ENCODE measurements at places on chromosomes 2 and 18. TPM values are rescaled to one million over a fixed set of nuclear protein-coding genes. Genes with fewer than 3 reads are reported as not detected.

- no peak for DNase-seq
Measured at GRCh38 chr18:41461114-41461513, 493.9 kb upstream of the PIK3C3 start.

DNA sequence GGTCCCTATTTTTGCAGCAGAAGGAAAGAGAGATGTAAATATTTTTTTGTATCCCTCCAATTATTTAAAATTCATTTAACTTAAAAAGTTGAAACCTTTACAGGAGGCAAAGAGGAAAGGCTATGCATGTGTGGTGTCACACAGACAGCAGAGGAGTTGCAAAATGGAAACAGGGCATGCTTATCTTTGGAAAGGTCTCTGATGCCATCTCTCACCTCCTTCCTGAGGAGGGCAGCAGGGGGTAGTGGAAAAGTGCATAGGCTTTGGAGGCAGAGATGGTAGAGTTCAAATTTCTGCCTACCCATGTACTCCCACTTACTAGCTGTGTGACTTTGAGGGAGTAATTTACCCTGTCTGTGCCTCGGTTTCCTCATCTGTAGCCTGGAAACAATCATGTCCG, 99.6 kb upstream of the MCFD2 start:
- DNase-seq: no peak

GRCh38 chr2:108354136-108354535, 23.6 kb upstream of the SULT1C4 start:
- DNase-seq: no peak

DNA sequence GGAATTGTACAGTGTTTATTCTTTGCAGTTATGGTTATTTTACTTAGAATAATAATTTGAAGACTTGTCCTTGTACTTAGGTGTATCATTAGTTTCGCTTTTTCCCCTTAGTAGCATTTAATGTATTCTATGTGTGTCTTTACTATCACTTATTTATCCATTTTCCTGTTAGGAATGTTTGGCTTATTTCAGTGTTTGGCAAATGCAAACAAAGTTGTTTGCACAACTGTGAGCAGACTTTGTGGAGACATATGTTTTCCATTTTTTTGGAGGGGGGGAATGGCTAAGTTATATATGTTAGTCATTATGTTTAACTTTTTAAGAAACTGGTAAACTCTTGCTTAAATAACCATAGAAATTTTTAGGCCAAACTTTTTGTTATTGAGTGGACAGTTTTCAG, 447.7 kb downstream of the SOX11 start:
- DNase-seq: no peak

DNA sequence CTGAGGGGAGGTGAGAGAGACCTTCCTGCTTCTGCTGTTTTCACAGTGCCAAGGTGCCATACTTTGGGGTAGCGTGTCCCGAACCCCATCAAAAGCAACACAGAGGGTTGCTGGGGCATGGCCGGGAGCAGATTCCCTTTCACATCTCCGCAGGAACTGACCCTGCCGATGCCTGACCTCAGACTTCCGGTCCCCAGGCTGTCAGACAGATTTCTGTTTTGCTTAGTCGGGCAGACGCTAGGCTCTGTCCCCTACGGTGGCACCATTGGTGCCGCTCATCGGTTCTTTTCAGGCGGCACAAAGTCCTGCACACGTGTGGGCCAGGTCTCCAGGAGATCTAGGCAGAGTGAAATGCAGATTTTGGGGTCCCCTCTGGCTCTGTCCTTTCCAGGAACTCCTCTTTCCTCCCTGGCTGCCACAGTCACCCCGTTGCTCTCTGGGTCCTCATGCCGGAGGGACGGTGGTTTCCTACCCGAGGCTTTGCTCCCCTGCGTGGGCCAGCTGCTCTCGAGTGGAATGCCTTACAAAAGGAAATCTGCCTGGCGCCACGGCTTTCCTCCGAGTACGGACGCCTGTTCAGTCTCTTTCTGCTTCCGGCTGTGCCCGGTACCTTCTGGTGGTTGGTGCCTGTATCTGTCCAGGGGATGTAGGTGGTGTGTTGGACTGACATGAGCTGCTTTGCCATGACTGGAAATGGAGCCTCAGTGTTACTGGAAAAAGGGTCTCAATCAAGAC, 39.3 kb downstream of the RTP5 start:
- no peak for DNase-seq

- no peak for DNase-seq
Measured at GRCh38 chr18:23724681-23725080, 35.4 kb downstream of the LAMA3 start.

DNA sequence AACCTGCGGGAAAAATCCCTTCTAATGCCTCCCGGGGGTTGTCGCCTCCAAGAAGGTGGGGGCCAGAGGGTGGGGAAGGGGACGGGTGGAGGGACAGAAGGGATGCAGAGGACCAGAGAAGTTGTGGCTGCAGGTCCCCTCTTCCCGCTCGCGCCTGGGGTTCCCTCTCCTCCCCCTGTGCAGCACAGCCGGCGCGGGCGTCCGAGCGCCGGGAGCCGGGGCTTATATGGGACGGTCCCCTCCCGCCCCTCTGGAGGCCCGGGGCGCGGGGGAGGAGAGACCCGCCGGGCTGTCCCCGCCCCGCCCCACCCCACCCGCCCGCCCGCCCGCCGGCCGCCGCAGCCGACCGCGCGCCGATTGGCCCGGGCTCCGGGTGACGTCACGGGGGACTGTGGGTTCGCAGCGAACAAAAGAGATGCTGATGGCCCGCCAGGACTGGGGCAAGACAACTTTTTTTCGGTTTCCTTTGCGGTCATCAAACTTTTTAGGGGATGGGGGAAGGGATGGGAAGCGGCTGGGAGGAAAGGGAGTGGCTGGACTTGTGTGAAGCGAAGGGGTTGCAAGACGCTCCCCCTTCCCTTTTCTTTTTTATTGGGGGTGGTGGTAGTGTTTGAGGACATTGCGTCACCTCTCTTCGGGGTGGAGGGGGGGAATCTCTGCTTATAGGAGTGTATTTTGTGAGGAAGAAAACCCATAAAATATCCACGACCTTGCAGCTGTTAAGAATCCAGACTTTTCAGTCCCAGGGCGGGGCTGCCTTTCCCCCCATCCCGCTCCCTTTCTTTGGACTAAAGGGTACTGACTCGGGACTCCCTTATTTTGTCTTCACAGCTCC, at the start of gene FN1:
FN1 (minus strand) TSS at position 199 of the 835 bp plus-strand sequence. CDS start 266 bp downstream, outside the sequence.
- DNase-seq: peak; percentile 99

DNA sequence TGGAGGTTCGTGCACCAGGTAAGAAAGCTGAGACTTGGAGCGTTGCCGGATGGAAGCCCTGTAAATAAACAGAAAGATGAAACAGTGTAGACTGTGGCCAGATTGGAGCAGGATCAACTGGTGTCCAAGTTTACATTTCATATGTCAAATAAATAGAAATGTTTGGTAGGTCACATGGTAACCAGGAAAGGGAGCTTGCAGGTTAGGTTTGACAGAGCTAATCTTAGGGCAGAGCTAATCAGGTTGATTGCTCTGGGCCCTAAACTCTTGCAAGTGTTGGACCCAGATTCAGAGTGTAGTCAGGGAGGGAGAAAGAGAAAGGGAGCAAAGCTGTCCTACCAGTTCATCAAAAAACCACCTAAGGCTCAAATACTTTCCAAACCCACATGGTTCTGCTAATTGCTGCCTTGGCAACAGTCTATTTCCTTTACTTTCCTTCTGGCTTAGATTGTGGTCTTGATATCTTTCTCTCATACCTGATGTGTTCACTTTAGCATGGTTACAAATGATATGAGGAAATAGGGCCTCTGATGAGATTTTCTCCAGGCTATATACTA, 63.2 kb downstream of the G6PC2 start:
- no peak for DNase-seq

GRCh38 chr2:25376750-25377621, 35.3 kb upstream of the DNMT3A start:
- peak; percentile 90 for DNase-seq

DNA sequence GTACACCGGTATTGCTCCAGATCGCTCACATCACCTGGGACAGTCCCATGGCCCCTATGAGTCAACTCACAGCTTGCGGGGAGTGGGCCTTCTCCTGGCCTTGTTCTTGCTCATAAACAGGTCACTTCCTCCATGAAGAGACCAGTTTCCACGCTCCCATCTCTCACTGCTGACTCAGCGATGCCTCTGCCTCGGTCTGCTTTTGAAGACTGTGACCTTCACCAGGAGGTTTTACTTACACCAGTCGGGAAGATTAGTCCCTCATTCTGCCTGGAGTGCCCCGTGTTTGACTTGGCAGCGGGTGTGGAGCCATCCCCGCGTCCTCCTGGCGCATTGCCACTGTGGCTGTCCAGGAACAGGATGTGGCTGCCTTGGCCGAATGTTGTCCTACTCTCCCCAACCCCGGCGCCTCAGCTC, 159.8 kb downstream of the RHBDD1 start:
- peak; percentile 26 for DNase-seq

DNA sequence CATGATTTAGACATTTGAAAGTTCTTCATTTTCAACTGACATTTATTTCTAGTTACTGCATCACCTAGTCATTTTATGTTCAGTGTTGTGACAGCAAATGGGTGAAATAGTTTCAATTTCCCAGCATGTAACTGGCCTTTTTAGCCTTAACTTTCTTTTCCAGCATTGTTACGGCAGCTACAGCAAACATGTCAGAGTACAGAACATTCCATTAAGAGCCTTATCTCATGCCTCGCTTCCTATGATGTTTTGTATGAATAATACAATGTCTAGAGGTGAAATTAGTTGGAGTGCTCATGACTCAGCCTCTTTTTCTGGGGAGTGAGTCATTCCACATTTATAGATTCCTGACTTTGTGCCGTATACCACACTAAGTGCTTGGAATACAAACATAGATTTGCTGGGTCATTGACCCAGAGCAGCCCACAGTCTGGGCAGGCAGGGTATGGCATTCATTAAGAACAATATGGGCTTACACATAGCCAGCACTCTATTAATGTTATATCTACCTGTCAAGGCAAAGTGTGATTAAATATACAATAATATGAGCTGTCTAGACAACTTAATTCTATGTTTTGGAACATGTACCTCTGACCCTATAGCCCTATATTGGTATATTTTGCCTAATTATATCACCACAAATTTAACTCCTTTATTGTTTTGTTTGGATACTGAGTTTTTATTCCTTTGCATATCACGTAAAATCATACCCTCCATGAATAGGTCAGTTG, 72.2 kb downstream of the MAP2 start:
- DNase-seq: peak; percentile 95

Gene MC5R
- not detected for total RNA-seq

Gene IGFBP5
- 0.26 TPM for total RNA-seq

Gene TCF23
- not detected for total RNA-seq

Gene GPR75
- not detected for total RNA-seq

DNA sequence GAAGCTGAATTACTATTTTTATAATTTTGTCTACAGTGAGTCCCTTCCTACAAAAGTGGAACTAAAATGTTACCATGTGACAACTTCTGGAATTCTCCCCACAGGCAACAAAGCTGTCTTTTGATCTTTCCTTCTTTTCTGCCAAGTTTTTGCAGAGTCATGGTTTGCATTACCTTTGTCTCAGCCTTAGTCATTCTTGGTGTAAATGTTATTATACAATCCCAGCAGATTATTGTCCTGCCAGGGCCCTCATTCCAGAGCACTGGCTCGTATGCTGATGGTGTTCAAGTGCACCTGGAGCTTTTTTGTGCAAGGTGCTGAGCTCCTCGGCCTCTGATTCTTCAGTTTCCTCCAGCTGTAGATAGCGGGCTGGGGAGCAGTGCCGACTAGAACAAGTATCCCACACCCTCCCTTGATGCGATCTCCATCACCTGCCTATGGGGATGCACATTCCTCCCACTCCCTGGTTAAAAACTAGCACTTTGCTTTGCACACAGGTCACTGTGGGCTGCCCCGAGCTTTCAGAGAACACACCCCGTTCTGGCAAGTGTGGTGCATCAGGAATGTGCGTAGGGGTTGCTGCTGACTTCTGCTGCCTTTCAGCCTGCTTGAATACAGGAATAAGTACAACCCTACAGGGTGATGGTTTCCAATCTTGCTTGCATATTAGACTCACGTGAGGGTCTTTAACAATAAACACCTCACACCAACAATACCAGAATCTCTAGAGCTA, 263.6 kb downstream of the RNF144A start:
- DNase-seq: peak; percentile 72

All from Caki2 (cell line).